ENCODE measurements at places on chromosomes 5 and 9.

- no peak for DNase-seq
These were observed 66.8 kb upstream of the IL7R start for GRCh38 chr5:35789732-35790456.

GRCh38 chr5:180670586-180671359 lies 21.4 kb upstream of the FLT4 start:
- DNase-seq = peak; percentile 79

DNA sequence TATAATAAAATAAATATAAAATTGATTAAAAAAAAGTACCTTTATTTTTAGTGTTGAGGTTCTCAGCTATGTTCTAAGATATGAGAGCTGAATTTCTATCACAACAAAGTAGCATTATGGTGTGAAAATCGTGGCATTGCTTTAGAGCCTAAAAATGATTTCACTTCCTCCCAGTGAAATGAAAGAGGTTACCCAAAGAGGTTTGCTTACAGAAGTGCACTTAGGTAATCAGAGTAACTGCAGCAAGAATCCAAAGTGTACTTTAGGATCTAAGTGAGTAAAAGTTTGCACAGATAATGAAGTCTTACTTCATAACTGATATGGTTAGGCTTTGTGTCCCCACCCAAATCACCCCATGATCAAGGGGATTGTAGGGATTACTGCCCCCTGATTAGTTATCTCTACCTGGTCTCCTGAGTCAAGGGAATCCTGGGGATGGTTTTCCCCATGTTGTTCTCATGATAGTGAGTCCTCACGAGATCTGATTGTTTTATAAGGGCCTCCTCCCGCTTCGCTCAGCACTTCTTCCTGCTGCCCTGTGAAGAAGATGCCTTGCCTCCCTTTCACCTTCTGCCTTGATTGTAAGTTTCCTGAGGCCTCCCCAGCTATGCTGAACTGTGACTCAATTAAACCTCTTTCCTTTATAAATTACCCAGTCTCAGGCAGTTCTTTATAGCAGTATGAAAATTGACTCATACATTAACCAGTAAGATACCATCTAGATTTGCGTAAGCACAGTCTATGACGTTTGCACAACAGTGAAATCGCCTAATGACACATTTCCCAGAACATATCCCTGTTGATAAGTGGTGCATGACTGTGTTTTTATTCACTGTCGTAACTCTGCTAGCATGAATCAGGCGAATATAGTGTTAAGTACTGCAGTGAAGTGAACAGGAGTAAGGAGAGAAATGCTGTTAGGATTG lies 40.3 kb upstream of the LRRC70 start:
- peak; percentile 15 for DNase-seq

GRCh38 chr5:73814233-73814846 lies 188.3 kb downstream of the ARHGEF28 start:
- no peak for DNase-seq

- DNase-seq = no peak
These were observed 121.2 kb downstream of the PALM2AKAP2 start for GRCh38 chr9:109901201-109901600.

DNA sequence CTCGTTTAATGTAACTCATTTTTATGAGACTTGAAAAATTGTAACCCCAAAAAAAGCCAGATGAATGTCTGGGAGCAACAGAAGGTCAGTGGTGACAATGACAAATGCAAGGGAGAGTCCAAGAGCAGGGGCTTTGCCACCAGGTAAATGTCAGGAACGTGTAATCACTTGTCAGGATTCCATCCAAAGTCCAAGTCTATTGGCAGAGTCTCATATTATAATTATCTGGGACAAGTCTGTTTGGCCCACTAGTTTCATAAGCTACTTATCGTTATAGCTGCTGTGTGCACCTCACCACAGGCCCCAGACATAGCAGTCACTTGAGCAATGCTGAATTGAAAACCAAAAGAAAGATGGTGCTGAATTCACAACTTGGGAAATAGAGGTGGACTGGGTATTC lies 180.8 kb downstream of the DNAH5 start:
- DNase-seq = no peak

DNA sequence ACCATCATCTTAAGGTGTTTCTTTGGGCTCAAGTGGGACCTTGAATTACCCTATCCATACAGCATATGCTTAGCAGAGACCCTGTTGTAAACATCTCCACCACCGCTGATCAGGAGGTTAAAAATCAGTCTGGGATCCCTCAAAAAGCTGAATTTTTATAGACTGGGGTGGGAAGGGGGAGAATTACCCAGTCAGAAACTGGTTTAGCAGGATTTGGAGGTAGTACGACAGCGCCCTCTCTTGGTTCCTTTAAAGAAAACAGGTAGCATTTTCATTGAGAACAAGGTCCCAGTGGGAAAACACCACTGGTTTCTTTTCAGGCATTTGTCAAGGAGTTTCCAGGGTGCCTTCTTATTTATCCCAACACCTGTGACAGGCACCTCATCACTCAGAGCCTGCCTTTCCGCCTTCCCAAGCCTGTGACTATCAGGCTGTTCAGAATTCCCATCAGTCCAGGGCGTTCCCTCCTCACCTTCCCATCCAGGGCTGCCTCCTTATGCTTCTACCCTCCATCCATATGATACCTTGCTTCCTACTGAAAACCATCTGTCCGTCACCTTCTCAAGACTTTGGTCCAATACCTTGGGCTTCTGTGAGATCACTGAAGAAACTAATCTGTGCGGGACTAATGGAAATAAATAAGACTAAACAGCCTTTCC lies 203.8 kb upstream of the RAI14 start:
- no peak for DNase-seq

- DNase-seq = no peak
These were observed 323.1 kb upstream of the DAP start for GRCh38 chr5:11084111-11084510.

GRCh38 chr5:172052450-172053236 lies 46.2 kb upstream of the FBXW11 start:
- DNase-seq = no peak

DNA sequence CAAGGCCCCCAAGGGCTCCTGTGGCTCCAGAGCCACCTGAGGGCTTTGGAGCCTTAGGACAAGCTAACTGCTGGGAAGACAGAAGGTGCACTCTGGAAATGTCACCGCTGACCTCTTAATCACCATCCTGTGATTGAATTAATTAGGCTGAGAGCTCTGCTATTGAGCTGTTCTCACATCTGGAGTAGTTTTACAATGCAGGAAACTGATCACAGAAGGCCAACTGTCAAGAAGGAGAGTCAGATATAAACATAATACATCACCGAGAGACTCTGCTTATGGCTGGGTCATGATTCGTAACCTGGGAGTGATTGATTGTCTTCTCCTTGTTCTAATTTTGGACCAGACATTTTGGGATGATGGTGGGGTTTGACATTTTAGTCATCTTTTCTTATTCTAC lies 226.1 kb downstream of the SLIT3 start:
- DNase-seq = no peak
